SK-N-SH treated with all-trans-retinoic acid at 6 μM for 48 hours (cell line): ENCODE measurements at places on chromosomes 16 and 17.
A peak's percentile ranks its signal among the peaks of the same experiment; 100 is the strongest.

- no peak for ATAC-seq
Observed at GRCh38 chr16:54142787-54143186, 143.8 kb downstream of the IRX3 start.

DNA sequence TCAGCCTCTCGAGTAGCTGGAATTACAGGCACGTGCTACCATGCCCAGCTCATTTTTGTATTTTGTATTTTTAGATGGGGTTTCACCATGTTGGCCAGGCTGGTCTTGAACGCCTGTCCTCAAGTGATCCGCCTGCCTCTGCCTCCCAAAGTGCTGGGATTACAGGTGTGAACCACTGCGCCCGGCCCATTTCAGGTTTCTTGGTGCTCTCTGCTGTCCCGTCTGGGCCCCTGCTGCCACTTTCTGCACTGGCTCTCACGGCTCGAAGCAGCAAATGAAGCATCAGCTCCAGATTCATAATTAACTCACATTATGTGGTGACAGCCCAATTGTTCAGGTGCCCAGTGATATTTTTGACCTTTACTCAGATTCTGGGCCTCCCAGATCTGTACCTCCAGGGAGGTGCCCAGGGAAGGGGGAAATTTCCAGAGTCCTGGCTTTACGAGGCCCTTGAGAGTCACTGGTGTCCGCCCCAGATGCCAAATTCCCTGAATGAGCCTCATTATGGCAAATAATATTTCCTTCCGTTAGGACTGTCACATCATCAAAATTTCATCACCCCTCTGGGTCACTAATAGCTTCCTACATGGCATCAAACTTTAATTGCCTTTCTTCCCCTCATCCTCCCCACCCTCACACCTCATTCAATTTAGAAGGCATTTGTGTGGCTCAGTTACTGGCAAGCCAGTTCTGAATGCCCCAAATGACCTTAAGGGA, 9.0 kb downstream of the SDK2 start:
- ATAC-seq: no peak

- no peak for ATAC-seq
Observed at GRCh38 chr16:31364421-31364820, 9.4 kb downstream of the ITGAX start.

GRCh38 chr16:87190288-87191230, 126.6 kb downstream of the C16orf95 start:
- no peak for ATAC-seq

GRCh38 chr16:57509231-57509923, 23.1 kb upstream of the DOK4 start:
- peak; percentile 20; the same call in 2 of the 3 replicates for ATAC-seq

DNA sequence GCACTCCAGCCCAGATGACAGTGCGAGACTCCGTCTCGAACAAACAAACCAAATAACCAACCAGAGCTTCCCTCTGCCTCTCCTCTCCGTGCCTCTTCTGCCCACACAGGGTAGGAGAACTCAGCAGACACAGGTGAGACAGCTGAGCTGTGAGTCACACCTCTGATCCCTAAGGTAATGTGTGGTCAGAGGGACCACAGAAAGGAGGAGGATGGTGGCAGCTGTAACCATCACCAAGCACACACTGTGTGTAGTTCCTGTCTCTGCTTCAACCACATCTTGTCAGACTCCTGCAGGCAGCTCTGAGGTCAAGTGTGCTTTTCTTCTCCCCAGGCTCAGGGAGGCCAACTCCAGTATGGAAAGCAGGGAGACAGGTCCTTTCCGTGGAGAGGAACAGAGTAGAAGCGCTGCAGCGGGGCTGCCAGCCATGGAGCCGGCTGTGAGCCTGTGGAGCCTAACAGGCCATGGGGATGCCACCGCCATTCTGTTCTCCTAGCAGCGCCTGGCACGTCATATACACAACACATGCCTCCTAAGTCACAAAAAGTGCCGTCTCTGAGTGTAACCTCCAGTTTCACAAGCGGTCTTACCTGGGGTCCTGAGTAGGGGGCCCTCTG, 7.1 kb downstream of the NUDT16L1 start:
- no peak for ATAC-seq

GRCh38 chr17:64599187-64599676, 62.9 kb downstream of the SMURF2 start:
- peak; percentile 25; the same call in 2 of the 3 replicates for ATAC-seq

DNA sequence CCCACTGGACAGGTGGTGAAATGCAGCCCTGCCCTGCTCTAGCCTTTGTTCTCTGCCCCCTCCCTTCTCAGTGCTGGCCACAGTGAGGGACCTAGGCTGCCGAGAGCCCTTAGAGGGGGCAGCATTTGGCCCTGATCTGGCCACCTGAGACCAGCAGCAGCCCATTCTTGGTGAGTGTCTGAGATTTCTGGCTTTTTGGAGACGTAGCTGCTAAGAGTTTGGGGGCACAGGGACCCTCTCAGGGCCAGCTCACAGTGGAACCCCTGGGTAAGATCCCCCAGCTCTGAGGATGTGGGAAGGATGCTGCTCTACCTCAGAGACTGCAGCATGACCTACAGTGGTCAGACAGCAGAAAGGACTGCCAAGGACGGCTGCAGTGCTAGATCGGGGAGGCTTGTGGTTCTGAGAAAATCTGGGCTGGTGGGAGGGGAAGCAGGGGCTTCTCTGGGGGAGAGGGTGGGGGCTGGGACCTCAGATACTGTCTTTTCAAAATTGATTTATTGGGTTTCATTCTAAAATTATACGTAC, 13.3 kb downstream of the GRB7 start:
- no peak for ATAC-seq

GRCh38 chr17:49616601-49617131, 41.0 kb downstream of the NXPH3 start:
- no peak for ATAC-seq

GRCh38 chr17:6474906-6475305, 30.7 kb downstream of the PIMREG start:
- ATAC-seq: no peak

DNA sequence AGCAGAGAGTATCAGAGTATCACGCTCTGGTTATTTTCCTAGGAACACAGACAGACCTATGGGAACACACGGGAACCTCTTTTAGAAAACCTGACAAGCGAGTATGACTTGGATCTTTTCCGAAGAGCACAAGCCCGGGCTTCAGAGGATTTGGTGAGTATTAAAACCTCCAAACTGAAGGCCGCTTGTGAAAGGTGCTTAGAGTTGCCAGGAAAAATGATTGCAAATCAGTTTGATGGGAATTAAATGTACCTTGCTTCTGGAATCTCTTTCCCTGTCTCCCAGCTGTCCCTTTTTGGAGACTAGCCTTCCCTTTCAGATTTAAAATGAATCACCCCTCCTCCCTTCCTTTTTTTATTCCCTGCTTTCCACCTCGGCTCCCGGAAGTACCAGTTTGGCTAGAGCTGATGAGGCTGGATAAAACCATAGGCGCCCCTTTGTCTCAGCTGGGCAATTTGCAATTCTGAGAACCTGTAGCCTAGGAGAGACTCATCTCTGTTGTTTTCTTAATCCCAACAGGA, 27.3 kb downstream of the KAT7 start:
- ATAC-seq: no peak

GRCh38 chr17:79841369-79842135, 2.3 kb upstream of the CBX4 start:
- no peak for ATAC-seq

DNA sequence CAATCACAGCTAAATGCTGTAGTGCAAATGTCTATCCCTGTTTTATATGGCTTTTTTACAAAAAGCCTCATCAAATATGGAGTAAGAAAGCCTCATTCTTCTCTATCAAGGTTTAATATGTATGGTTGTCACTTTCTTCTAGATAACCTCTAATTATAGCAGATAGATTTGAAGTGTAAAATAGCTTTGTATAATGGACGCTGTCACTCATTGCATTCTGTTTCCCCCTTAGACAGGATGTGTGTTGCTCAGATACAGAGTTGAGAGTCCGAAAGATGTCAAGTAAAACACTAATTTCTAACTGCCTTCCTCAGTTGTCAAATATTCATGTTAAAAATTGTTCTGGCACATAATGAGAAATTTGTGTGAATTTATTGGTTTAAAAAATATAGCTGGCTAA, 88.0 kb downstream of the NLK start:
- ATAC-seq: no peak

DNA sequence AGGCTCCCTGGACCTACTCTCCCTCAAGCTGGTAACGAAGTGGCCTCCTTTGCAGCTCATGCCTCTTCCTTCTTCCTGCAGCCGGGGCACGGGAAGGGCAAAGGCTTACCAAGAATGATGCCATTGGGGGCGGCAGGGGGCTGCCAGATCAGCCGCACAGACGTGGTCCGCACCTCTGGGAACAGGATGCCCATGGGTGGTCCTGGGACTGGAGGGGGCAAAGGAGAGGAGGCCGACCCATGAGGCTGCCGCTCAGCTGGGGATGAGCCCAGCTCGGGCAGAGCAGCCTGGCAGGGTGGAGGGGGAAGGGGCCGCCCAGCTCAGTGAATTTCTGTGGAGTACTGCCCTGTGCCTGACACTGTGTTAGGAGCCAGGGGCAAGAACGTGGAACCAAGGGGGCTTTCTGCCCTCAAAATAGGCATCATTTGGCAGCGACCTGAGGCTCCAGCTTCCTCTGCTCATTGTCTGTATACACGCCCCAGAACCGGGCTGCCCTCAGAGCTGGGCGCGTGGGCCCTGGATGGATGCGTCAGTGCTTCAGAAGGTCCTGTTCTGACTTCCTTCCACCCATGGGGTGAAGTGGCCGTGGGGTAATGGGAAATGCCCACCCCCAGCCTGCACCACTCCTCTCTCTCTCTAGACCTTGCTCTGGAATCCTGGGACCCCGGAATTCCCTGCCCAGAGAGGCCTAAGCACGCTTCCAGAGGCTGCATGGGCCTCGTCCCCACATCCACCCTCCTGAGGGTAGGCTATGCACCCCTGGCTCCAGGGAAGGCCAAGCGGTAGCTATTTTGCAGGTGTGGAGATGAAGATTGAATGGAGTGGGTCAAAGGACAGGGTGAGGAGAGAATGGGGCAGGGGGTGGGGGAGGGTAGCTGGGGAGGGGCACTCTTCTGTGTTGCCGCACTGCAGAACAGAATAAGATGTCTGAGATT, 79.8 kb upstream of the CDC42EP4 start:
- ATAC-seq: no peak

GRCh38 chr16:80107900-80108299, 432.9 kb upstream of the DYNLRB2 start:
- ATAC-seq: no peak

DNA sequence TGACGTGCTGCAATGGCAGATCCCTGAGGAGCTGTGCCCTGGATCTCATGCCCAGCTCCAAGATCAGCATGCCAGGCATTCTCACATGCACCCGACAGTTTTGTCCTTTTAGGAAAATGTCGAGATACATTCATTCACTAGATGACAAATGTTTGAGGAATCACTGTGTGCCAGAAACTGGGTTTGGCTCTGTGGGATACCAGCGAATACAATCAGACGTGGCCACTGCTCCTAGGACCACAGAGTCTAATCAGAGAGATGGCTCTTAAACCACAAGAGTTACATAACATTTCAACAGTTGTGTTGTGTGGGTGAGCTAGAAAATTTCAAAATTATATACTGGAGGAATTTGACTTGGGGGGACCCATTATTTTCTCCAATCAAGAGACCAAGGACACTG, 579.7 kb downstream of the CDH13 start:
- no peak for ATAC-seq

GRCh38 chr16:59385491-59385890, 651.4 kb upstream of the GOT2 start:
- no peak for ATAC-seq

DNA sequence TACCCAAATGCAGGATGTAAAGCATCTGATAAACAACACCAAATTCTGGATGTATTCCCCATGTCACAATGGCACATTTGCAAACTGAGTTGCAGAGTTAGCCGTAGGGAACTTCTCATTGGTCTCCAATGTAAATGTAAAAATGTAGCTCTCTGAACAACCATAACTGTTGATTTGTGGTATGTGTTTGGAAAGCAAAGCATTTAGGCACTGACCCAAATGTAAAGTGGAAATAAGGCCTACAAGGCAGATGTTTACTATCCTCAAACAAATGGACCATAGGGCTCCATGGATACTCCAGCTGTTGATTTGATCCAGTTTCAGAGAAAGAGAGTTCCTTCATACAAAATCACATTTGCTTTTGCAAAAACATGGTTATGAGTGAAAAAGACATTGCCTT, 223.0 kb upstream of the ELAC2 start:
- no peak for ATAC-seq

- ATAC-seq: no peak
Observed at GRCh38 chr16:83054283-83054682, 427.5 kb downstream of the CDH13 start.

DNA sequence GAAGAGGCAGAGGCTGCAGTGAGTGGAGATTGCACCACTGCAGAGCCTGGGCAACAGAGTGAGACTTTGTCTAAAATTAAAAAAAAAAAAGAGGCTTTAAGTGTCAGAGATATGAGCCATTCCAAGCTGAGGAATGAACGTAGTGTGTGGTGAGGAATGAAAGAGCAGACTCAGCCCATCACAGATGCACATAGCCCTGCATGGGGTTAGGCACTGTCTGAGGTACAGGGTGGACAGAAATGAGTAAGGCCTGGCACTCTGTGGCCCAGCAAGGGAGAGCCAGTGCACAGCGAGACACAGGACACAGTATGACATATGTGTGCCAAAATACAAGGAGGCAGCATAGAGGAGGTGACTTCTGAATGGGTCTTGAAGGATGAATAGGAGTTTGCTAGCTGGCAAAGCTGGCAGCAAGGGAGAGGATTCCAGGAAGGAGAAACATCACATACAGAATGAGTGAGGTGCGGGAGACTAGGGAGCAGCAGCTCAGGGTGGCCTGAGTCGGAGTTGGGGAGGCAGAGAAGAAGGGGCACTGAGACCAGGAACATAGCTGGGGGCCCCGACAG, 8.7 kb upstream of the ZNF469 start:
- ATAC-seq: no peak

DNA sequence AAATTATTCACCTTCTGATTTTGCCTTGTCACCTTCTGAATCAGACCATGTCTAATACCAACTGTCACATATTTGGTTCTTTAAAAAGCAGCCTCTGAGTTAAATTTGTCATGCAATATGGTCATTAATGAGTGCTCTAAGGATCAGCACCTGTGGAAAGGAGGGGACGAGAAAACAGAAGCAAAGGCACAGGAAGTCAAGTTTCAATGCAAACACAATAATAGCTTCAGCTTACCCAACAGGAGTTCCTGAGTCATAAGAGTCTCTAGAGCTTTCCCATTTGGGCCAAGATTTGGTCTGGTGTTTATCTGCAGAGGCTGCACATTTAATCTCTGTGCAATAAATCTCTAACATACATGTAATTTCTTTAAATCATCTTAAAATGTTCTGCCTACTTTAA, 889.8 kb downstream of the CDH8 start:
- ATAC-seq: no peak

- no peak for ATAC-seq
Observed at GRCh38 chr17:82343560-82343959, 10.0 kb upstream of the SECTM1 start.
